ENCODE measurements at places on chromosomes 4 and X.
A peak's percentile ranks its signal among the peaks of the same experiment; 100 is the strongest.

GRCh38 chr4:102629673-102630072 is 128.5 kb downstream of the NFKB1 start:
- DNase-seq: no peak

GRCh38 chrX:69538321-69538876 is 34.3 kb downstream of the NALF2 start:
- peak; percentile 52 for DNase-seq

GRCh38 chrX:71536285-71536684 is 3.4 kb downstream of the OGT start:
- DNase-seq: no peak

DNA sequence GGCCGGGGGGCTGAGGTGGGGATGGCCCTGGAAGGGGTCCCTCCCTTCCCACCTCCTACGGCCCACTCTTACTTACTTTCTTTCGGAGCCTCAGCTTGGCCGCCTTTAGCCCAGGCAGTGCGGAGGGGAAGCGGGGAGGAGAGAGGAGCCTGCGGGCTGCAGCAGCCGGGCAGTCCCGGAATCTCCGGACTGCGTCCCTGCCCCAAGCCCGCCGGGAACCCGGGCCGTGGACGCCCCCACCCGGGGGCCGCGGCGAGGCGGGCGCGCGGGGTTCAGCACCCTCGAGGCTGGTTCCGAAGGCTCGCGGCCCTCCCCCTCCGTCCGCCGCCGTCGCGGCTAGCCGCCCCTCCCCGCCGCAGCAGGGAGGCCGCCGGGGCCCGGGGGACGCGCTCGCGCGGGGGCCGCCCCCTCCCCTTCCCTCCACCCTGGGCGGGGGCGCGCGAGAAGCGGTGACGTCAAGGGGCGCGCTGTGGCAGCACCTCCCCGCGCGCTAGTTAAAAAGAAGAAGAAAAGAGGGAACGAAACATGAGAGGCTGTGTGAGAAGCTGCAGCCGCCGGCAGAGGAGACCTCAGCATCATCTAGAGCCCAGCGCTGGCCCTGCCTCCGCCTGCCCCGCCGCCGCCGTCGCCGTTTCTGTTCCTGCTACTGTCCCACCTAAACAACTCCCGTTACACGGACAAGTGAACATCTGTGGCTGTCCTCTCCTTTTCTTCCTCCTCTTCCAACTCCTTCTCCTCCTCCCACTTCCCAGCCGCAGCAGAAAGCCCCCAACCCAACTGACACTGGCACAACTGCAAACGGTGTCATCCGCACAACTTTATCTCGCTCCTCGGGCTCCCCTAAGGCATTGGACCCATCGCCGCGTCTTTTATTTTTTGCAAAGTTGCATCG is at the start of gene HHIP:
Gene HHIP (plus strand): TSS at position 526 of the 892 bp plus-strand sequence. CDS start 520 bp downstream, outside the sequence.
- peak; percentile 0 for DNase-seq

DNA sequence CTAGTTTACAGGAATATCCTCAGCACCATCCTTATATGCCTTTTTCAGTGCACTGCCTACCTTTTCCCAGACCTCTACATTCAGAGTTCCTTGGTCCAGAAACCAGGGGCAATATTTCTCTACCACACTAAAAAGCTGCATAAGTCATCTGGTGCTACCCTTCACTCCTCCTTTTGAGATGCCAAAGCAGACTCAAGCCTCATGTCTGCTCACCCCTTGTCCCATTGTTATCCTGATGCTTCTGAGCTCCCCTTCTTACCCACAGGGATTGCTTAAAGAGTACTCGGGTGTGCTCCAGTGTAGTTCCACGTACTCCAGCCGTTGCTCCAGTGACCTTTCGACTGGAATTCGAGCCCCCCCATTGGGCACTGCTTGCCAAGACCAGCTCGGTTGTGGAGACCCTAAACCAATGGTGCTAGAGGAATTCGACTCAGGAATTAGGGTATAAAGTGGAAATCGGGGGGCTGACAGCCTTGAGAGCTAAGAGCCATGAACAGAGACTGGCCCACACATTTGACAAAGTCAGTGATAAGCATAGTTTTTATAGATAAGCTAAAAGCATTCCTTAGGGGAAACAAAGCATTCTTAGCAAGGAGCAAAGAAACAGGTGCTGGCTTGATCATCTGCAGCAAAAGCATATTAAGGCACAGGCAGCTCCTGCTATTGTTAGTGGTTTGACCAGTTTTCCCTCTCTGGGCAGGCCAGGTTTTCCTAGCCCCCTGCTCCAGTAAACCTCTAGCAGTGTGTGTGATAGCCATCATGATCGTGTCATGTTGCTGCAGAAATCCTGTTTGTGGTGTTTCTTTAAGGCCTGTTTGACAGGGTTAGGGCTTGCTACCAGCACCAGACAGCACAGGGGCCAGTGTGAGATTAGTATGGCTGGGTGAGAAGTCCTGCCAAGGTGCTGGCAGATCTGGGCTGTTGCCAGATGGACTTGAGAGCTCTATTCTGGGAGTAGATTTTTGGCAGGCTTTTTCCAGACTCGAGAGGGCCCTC is 57.5 kb upstream of the WDR1 start:
- DNase-seq: no peak

- DNase-seq: no peak
Measured at GRCh38 chrX:142249721-142250120, 44.6 kb upstream of the MAGEC2 start.

DNA sequence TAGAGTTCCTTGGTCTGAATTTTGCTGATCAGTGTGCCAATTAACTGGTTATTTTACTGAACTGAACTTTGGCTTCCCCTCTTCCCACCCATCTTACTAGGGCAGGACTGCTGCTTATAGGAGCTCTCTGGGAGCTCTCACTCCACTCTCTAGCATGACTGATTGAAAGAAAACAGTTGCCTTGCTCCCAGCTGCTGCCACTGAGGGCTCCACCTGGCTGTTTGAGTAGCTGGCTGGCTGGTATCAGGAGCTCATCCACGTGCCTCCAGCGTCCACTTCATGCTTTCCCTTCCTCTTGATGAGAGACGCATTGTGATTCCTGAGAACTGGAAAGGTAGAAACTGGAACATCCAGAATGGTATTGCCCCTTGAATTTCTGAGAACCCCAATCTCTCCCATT is 73.0 kb upstream of the KLHL13 start:
- DNase-seq: no peak

- DNase-seq: no peak
Measured at GRCh38 chr4:87068583-87069021, 133.8 kb downstream of the AFF1 start.

- peak; percentile 23 for DNase-seq
Measured at GRCh38 chr4:38160487-38161207, 200.4 kb downstream of the PTTG2 start.

DNA sequence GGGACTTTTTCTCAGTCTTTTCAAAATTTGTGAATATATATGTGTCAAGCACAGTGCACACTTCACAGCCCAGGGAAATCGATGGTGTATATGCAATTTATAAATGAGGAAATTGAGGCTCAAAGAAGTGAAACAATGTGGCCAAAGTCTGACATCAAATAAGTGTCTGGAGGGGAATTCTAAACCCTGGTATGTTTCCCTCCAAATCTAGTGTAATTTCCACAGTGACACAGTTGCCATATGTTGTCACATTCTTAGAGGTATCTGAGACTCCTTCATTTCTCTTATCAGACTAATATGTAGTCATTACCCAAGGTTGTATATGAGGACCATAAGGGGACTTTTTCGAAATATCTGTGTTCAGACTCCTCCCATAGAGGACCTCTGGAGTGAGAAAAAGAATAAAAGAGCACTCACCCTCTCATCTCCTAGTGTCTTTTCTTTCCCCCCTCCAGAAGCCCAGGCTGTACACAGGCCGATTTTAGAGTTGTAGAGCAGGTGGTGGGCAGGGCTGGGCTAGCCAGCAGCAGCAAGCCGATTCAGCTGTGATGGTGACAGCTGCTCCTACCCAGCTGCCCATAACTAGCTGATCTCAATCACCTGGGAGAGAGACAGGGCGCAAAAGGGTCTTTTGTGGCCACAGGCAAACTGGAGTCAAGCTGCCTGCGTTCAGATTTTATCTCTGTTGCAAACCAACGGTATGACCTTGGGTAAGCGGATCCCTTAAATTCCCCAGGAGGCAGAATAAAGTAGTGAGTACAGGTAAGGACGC is 55.1 kb downstream of the CLCN5 start:
- no peak for DNase-seq

DNA sequence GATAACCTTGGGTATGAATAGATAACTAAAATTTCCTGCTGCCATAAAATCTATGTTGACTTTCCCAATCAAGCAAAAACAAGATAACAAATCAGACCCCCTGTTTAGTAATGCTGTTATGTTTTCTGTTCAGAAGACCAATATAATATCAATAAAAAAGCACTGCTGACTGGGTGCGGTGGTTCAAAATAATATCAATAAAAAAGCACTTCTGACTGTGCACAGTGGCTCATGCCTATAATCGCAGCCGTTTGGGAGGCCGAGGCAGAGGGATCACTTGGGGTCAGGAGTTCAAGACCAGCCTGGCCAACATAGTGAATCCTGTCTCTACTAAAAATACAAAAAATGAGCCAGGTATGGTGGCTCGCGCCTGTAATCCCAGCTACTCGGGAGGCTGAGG is 36.7 kb downstream of the ANTXR2 start:
- DNase-seq: no peak

- DNase-seq: no peak
Measured at GRCh38 chrX:8711401-8711800, 20.5 kb downstream of the ANOS1 start.

DNA sequence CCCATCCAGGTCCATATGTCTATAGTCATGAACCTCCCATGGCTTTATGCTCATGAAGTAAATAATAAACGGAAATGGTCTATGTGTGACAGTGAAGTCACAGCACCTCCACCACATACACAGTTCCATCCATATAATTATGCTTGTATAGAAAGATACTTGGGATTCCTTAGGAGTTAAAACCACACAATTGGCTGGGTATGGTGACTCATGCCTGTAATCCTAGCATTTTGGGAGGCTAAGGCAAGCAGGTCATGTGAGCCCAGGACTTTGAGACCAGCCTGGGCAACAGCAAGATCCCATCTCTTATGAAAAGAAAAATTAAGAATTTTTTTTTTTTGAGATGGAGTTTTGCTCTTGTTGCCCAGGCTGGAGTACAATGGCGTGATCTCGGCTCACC is 55.6 kb upstream of the RBM47 start:
- no peak for DNase-seq

- DNase-seq: no peak
Measured at GRCh38 chr4:168515222-168516011, 18.6 kb downstream of the PALLD start.

DNA sequence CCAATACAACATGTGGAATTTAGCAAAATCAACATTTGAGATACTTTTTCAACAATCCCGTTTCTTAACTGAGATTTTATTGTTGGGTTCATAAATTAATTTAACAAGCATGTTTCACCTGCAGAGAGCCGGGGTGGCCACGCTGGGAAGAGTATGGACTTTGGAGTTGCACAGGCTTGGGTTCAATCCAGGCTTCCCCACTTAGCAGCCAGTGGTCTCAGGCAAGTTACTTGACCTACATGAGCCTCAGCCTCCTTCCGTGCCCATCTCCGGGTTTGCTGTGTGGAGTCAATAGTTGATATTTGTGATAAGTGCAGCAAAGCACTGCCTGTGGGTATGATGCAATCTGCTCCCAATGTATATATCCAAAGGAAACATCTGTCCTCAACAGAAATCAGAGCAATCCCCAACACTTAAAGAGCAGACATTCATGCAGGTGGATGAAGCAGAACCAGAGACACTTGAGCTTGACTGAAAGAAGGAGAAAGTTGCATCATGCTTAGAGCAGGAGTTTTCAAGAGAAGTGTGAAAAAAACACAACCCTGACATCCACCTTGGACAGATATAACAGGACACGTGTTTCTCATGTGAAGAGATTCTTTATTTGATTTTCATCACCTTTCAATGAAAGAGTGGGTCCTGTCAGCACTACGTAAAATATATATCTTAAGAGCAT is 5.1 kb downstream of the CYTL1 start:
- DNase-seq: no peak

- DNase-seq: no peak
Measured at GRCh38 chr4:88177983-88178625, 19.7 kb upstream of the ABCG2 start.

DNA sequence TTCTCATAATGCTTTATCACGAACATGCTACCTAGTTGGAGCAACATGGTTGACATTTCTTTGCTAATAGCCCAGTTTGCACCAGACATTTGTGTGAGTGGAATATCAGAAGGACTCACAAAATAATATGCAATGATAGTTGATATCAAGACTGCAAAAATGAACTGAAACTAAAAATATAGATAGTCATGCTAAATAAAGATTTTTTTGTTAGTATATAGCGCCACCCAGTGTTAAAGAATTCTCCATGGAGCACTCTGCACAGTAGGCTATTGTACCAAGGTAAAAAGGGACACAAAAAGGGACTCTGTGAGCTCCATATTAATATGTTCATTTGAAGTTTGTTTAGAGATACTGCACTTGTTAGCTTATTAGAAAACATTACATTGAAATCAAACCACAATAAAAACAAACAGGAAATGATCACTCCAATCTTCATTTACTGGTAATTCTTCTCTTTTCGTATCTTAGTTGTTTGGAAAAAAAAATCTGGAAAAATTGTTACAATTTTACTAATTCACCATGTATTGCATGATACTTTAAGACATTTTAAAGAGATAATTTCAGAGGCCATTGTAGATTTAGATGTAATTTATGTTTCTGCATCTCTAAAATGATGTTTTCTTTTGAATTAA is 1509.6 kb downstream of the ADGRL3 start:
- no peak for DNase-seq

DNA sequence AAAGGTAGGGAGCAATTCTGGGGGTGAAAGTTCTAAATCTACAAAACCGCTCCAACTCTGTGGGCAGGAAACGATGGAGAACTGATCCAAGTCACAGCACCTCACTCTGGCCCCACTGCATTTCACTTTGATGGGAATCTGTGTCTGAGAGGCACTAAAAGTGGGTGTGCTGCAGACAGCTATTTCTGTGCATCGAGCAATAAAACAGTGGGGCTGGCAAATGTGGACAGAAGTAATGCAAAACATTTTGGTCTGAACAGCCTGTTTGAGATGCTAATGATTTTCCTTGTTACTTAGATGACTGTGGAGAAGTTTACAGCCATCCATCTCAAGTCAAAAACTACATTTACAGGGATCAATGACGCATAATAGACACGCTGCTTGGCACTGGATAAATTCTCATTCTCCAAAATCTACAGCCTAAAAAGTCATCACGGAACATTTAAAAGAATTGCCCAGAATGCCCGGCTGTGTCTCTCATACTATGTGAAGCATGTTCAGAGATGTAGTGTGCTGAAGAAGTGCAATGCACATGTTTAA is 1671.6 kb upstream of the TENM3 start:
- no peak for DNase-seq

GRCh38 chr4:7808181-7808580 is 131.5 kb downstream of the AFAP1 start:
- DNase-seq: no peak

GRCh38 chr4:159606835-159607234 is 504.0 kb downstream of the RAPGEF2 start:
- no peak for DNase-seq

GRCh38 chr4:114488301-114488982 is 110.2 kb upstream of the UGT8 start:
- DNase-seq: no peak

GRCh38 chr4:122003335-122003734 is 51.5 kb upstream of the TRPC3 start:
- peak; percentile 24 for DNase-seq

GRCh38 chrX:149909324-149910177 is 19.8 kb upstream of the HSFX4 start:
- DNase-seq: no peak

GRCh38 chrX:45750639-45751038 is 550.0 kb upstream of the DIPK2B start:
- no peak for DNase-seq

- DNase-seq: no peak
Measured at GRCh38 chr4:41881981-41882624, 53.1 kb upstream of the TMEM33 start.

GRCh38 chrX:98068024-98068580 is 1184.4 kb downstream of the RPA4 start:
- no peak for DNase-seq

Measured in memory B cell (primary cell).